ENCODE measurements at places on chromosomes 13 and 19. TPM values are rescaled to one million over a fixed set of nuclear protein-coding genes. Genes with fewer than 3 reads are reported as not detected.

DNA sequence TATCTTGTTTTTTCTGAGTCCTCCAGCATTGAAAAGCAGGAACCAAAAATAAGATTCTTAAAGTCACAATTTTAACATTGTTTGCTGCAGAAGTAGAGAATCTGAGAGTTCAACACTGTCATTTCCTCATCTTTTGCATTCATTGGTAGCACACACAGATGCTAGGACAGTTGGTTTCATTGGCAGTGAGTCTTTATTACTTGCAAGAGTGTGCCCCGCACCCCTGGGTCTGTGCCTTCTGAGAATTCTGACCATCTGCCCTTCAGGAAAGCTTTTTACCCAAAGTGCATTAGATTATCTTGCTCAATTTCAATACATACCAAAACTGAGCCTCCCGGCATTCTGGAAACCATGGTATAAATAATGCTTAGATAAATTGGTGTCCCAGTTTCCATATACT, 247.7 kb upstream of the SLITRK1 start:
- no peak overlapping the region for H3K27ac ChIP-seq
- no peak for DNase-seq
- no peak overlapping the region for H3K4me3 ChIP-seq
- no peaks in the 10 kb centered on the region for H3K36me3 ChIP-seq
- no peaks in the 10 kb centered on the region for H3K4me1 ChIP-seq

PLVAP gene
- not detected for total RNA-seq

GRCh38 chr19:9937001-9937411, 691 bp upstream of the OLFM2 start:
- no peak for DNase-seq
- no peaks in the 10 kb centered on the region for H3K36me3 ChIP-seq
- H3K27ac ChIP-seq: peak overlapping the region; percentile 72
- H3K4me3 ChIP-seq: peak overlapping the region; percentile 83
- H3K4me1 ChIP-seq: peaks cover 27% of the 10 kb centered on the region
- H3K27me3 ChIP-seq: peaks cover 33% of the 10 kb centered on the region

WDR62 gene
- 3.3 TPM for total RNA-seq

DNA sequence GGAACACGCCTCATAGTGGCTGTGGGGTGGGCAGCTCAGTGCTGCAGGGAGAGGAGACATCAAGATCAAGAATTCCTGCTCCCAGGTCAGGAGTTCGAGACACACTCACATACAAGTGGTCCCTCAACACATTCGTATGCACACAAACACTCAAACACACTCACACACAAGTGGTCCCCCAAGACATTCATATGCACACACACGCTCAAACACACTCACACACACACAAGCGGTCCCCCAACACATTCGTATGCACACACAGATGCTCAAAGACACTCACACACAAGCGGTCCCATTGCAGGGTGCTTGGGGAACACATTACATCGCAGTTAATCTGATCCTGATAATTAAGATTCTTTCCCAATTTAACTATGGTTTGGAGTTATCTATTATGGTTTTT, 28.2 kb downstream of the FCGBP start:
- H3K36me3 ChIP-seq: no peaks in the 10 kb centered on the region
- DNase-seq: no peak
- no peak overlapping the region for H3K4me3 ChIP-seq
- H3K27ac ChIP-seq: no peak overlapping the region

SIGLEC8 gene
- total RNA-seq: not detected

GRCh38 chr19:14703833-14704232, 14.0 kb downstream of the ZNF333 start:
- no peak overlapping the region for H3K27ac ChIP-seq
- no peaks in the 10 kb centered on the region for H3K4me1 ChIP-seq
- H3K27me3 ChIP-seq: no peaks in the 10 kb centered on the region
- H3K4me3 ChIP-seq: no peak overlapping the region

- H3K4me1 ChIP-seq: peaks cover 16% of the 10 kb centered on the region
- DNase-seq: no peak
- H3K27me3 ChIP-seq: no peaks in the 10 kb centered on the region
- H3K27ac ChIP-seq: no peak overlapping the region
- peaks cover 44% of the 10 kb centered on the region for H3K36me3 ChIP-seq
Measured at GRCh38 chr13:30652746-30653386, 35.1 kb downstream of the USPL1 start.

SCEL gene
- total RNA-seq: 102 TPM

SLC35E1 gene
- 44.5 TPM for total RNA-seq

DNA sequence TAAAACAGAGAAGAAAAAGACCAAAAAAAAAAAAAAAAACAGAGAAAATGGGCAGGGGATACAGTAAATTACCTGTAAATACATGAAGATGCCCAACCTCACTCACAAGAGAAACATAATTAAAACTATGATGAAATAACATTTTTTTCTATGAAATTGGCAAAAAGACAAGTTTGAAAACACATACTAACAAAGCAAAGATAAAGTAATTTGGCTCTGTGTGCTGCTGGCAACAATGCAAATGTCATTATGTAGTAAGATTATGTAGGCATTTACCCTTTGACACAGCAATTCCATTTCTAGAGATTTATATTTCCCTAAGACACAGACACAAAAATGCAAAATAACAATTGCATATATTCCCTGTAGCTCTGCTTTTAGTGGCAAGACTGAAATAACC, 20.2 kb downstream of the ZC3H13 start:
- no peak overlapping the region for H3K27ac ChIP-seq
- H3K4me3 ChIP-seq: no peak overlapping the region
- H3K4me1 ChIP-seq: no peaks in the 10 kb centered on the region
- H3K36me3 ChIP-seq: peaks cover 63% of the 10 kb centered on the region
- DNase-seq: no peak

COL4A1 gene
- 20.4 TPM for total RNA-seq

GRCh38 chr13:28819046-28819730, 951 bp upstream of the MTUS2 start:
- no peak overlapping the region for H3K27ac ChIP-seq
- peak overlapping the region; percentile 83 for H3K4me3 ChIP-seq
- H3K27me3 ChIP-seq: peaks cover 77% of the 10 kb centered on the region
- no peaks in the 10 kb centered on the region for H3K4me1 ChIP-seq
- no peak for DNase-seq

DNA sequence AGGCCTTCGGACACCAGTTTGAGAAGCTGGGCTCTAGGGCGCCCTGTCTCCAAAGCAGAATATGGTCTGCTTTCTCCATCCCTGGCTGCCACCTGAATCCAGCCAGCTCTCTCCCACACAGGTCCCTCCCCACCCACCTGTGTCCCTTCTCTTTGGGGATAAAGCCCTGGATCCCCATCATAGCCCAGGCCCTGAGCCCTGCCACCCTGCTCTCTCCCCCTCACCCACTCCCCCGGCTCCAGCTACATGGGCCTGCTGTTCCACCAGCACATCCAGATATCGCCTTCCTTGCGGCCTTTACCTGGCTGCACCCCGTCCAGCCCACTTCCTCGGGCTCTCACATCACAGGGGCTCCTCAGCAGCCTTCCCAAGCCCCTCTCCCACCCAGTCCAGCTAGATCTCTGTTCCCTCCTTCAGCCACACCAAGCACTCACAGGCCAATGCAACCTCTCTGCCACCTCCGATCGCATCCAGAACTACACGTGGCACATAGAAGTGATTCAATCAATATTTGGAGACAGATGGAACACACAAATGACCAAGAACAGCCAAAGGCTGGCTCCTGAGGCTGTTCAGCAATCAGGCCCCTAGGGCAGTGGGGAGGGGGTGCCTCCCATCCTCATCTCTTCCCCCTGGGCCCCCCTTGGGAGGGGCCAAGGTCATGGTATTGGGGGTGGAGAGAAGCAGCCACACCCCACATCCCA, 7.6 kb downstream of the AKT2 start:
- peaks cover 36% of the 10 kb centered on the region for H3K4me1 ChIP-seq
- no peaks in the 10 kb centered on the region for H3K27me3 ChIP-seq
- H3K4me3 ChIP-seq: no peak overlapping the region
- no peak for DNase-seq
- no peaks in the 10 kb centered on the region for H3K36me3 ChIP-seq

GRCh38 chr19:58476498-58477015, 405 bp downstream of the ZNF446 start:
- no peak for DNase-seq
- no peaks in the 10 kb centered on the region for H3K27me3 ChIP-seq
- H3K27ac ChIP-seq: peak overlapping the region; percentile 90
- no peaks in the 10 kb centered on the region for H3K36me3 ChIP-seq
